T-helper 17 cell (primary cell): ENCODE measurements at places on chromosomes 12 and 14.
A peak's percentile ranks its signal among the peaks of the same experiment; 100 is the strongest.

- peaks cover 19% of the 10 kb centered on the region for H3K4me1 ChIP-seq
- peaks cover 2% of the 10 kb centered on the region for H3K36me3 ChIP-seq
- peaks cover 27% of the 10 kb centered on the region for H3K27me3 ChIP-seq
- H3K27ac ChIP-seq, result peak overlapping the region; percentile 47
- no peak overlapping the region for H3K4me3 ChIP-seq
Observed at GRCh38 chr14:69358233-69358963, 39.7 kb downstream of the ERH start.

DNA sequence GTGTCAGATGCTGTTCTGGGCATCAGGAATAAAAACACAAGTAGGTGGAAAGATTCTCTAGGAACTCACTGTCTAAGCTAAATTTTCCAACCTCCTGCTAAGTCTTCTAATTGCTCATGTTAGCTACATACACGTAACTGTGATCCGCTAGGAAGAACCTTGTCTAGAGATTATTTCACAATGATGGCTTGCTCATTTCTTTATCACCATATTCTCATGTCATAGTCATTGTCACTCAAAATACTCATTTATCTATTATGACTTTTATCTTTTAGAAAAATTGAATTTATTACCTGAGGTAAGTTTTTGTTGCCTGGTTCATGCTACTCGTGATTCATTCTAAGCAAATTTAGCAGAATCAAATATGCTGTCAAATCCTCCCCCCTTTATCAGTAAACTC is 1402.4 kb upstream of the FLRT2 start:
- no peaks in the 10 kb centered on the region for H3K4me1 ChIP-seq
- no peaks in the 10 kb centered on the region for H3K36me3 ChIP-seq
- DNase-seq, result no peak
- no peak overlapping the region for H3K4me3 ChIP-seq

GRCh38 chr12:59768031-59768430 is 172.2 kb downstream of the SLC16A7 start:
- peaks cover 2% of the 10 kb centered on the region for H3K36me3 ChIP-seq
- no peaks in the 10 kb centered on the region for H3K27me3 ChIP-seq

- peaks cover 20% of the 10 kb centered on the region for H3K36me3 ChIP-seq
- H3K4me1 ChIP-seq, result peaks cover 60% of the 10 kb centered on the region
- H3K27ac ChIP-seq, result peak within 1 kb of the TSS; percentile 100
- no peaks in the 10 kb centered on the region for H3K27me3 ChIP-seq
- peak within 1 kb of the TSS; percentile 100 for H3K4me3 ChIP-seq
Observed at GRCh38 chr12:55930771-55931316, at the start of gene DGKA. DGKA (plus strand) TSS chr12:55931162; CDS start chr12:55936504, 5,342 bp downstream.

GRCh38 chr12:100375038-100375735 is 18.3 kb downstream of the SLC17A8 start:
- peaks cover 2% of the 10 kb centered on the region for H3K36me3 ChIP-seq
- H3K27ac ChIP-seq, result no peak overlapping the region
- H3K4me3 ChIP-seq, result no peak overlapping the region
- no peak for DNase-seq
- no peaks in the 10 kb centered on the region for H3K4me1 ChIP-seq

GRCh38 chr12:28032811-28033537 is 60.4 kb upstream of the PTHLH start:
- H3K36me3 ChIP-seq, result no peaks in the 10 kb centered on the region
- DNase-seq, result no peak
- H3K27me3 ChIP-seq, result peaks cover 7% of the 10 kb centered on the region

- DNase-seq, result no peak
- H3K36me3 ChIP-seq, result peaks cover 4% of the 10 kb centered on the region
- no peak overlapping the region for H3K4me3 ChIP-seq
- H3K27ac ChIP-seq, result no peak overlapping the region
- no peaks in the 10 kb centered on the region for H3K4me1 ChIP-seq
Observed at GRCh38 chr14:52091928-52092327, 23.1 kb upstream of the NID2 start.

- no peaks in the 10 kb centered on the region for H3K27me3 ChIP-seq
- H3K36me3 ChIP-seq, result peaks cover 6% of the 10 kb centered on the region
- peaks cover 44% of the 10 kb centered on the region for H3K4me1 ChIP-seq
- no peak for DNase-seq
- no peak overlapping the region for H3K4me3 ChIP-seq
Observed at GRCh38 chr12:47707905-47708543, 2.2 kb upstream of the RPAP3 start.

GRCh38 chr12:90299121-90299520 is 590.5 kb upstream of the ATP2B1 start:
- peak overlapping the region; percentile 94 for H3K27ac ChIP-seq
- no peak for DNase-seq
- peak overlapping the region; percentile 90 for H3K4me3 ChIP-seq
- H3K36me3 ChIP-seq, result no peaks in the 10 kb centered on the region
- H3K27me3 ChIP-seq, result peaks cover 25% of the 10 kb centered on the region

DNA sequence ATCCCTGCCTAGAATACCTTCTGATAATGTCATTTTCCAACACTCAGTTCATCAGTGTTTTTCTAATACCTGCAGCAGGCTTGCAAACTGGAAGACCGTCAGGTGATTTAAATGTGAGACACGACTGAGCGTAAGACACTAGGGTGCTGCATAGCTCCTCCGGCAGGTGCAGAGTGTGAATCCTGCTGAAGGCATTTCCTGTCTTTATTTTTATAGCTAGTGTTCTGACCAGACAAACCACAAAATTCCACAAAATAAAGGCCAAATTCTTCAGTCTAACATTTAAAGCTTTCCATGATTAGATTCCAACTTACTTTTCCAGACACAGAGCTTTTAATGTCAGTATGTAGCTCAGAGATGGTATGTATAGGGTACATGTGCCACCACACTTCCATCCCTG is 70.7 kb downstream of the BBS10 start:
- H3K4me3 ChIP-seq, result no peak overlapping the region
- H3K4me1 ChIP-seq, result peaks cover 4% of the 10 kb centered on the region
- peaks cover 45% of the 10 kb centered on the region for H3K27me3 ChIP-seq
- no peak overlapping the region for H3K27ac ChIP-seq
- DNase-seq, result no peak

DNA sequence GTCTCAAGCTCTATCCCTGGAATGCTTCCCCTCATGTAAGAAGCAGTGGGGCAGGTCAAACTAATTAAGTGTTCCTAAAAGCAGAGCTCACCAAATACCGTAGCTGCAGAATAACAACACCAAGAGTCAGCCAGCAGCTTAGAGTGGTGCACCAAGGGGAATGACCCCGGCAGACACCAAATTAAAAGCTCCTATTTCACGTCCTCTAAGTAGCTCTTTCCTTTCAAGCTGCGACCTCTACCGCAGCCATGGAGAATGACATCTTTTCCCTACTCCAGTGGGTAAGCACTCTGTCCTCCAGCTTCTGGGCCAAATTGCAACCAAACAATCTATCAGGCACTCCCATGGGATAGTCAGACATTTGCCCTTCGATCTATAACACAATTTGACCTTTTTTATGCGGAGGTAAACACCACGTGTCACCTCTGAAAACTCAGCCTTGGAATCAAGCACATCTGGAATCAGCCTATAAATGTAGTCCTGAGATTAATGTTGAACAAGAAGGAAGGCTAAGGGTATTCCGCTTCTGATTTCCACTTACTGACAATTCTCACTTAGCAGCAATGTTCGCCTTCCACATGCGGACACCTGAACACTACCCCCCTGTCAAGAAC is 67.6 kb upstream of the CDKN3 start:
- peaks cover 76% of the 10 kb centered on the region for H3K27me3 ChIP-seq
- DNase-seq, result no peak
- H3K4me1 ChIP-seq, result peaks cover 6% of the 10 kb centered on the region
- H3K36me3 ChIP-seq, result no peaks in the 10 kb centered on the region
- no peak overlapping the region for H3K4me3 ChIP-seq

DNA sequence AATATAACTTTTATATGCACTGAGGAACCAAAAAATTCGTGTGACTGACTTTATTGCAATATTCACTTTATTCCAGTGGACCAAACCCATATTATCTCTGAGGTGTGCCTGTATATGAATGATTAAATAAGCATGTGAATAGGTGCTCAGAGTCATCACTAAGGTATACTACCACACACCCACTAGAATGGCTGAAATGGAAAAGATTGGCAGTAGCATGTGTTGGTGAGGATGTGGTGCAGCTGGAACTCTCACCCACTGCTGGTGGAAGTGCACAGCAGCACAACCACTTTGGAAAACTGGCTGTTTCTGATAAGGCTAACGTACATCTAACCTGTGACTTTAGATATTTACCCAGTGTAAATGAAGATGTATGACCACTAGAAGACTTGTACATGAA is 36.8 kb downstream of the GOLGA5 start:
- peaks cover 9% of the 10 kb centered on the region for H3K4me1 ChIP-seq
- H3K36me3 ChIP-seq, result peaks cover 14% of the 10 kb centered on the region
- H3K27me3 ChIP-seq, result no peaks in the 10 kb centered on the region
- H3K27ac ChIP-seq, result no peak overlapping the region
- no peak for DNase-seq
- H3K4me3 ChIP-seq, result no peak overlapping the region

DNA sequence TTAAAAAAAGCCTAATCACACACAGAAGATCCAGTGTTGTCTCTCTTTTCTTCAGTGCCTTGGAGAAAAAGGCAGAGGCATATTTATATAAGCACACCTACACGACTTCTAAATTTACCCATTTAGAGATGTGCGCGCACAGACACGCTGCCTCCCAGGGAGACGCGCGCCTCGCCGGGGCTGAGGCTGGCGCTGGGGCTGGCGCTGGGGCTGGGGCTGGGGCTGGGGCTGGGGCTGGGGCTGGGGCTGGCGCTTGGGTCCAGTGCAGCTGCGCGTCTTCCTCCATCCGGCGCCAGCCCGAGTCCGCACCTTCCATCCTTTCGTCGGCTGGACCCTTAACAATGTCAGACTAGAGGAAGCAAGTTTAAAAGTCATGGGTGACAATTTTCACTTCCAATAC is 118.4 kb upstream of the ARID2 start:
- peak overlapping the region; percentile 25 for H3K4me3 ChIP-seq
- peaks cover 22% of the 10 kb centered on the region for H3K27me3 ChIP-seq
- peaks cover 3% of the 10 kb centered on the region for H3K4me1 ChIP-seq
- DNase-seq, result no peak
- no peak overlapping the region for H3K27ac ChIP-seq

GRCh38 chr12:114625294-114625851 is 58.6 kb downstream of the TBX3 start:
- H3K27ac ChIP-seq, result no peak overlapping the region
- H3K36me3 ChIP-seq, result no peaks in the 10 kb centered on the region
- no peak overlapping the region for H3K4me3 ChIP-seq
- no peaks in the 10 kb centered on the region for H3K4me1 ChIP-seq

DNA sequence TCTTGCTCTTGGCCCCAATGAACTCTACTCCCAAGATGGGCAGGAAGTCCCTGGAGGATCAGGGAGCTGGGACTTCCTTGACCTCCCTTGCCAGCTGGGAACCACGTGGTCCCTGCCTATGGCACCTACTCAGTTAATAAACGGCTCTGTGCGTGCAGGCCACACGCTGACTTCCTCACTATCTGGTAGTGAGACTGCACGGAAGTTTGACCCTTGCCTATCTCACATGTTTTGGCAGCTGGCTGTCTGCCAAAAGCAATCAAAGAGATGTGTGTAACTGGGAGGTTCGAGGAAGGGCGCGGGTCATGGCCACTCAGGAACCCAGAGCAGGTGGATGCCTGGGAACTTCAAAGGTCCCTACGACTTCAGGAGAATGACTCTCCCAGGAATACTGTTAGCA is 57.9 kb downstream of the RFLNA start:
- peaks cover 1% of the 10 kb centered on the region for H3K4me1 ChIP-seq
- H3K36me3 ChIP-seq, result peaks cover 5% of the 10 kb centered on the region
- no peak overlapping the region for H3K4me3 ChIP-seq
- no peak for DNase-seq
- no peaks in the 10 kb centered on the region for H3K27me3 ChIP-seq
- H3K27ac ChIP-seq, result no peak overlapping the region

DNA sequence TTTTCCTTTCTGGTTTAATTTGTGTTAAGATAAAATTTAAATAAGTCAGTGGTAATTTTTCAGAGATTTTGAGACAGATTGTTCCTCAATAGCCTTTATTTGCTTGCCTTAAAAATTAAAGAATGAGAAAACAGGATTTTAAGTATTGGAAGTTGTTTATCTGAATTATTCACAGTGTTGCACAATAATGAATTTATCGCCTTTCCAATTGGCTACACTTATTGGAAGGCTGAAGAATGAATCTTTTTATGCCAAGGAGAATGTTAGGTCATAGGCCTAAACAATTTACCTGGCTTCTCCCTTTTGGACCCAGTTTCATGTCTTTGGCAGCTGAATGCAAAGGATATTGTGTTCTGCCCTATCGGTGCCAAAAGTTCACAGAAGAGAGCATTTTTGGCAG is 250.2 kb downstream of the NPAS3 start:
- no peak overlapping the region for H3K27ac ChIP-seq
- H3K4me3 ChIP-seq, result no peak overlapping the region
- DNase-seq, result no peak
- no peaks in the 10 kb centered on the region for H3K27me3 ChIP-seq
- H3K36me3 ChIP-seq, result no peaks in the 10 kb centered on the region
- H3K4me1 ChIP-seq, result no peaks in the 10 kb centered on the region

- H3K4me3 ChIP-seq, result no peak overlapping the region
- H3K27me3 ChIP-seq, result no peaks in the 10 kb centered on the region
- peaks cover 7% of the 10 kb centered on the region for H3K4me1 ChIP-seq
- no peak for DNase-seq
Observed at GRCh38 chr12:124620606-124621295, 53.3 kb upstream of the NCOR2 start.

DNA sequence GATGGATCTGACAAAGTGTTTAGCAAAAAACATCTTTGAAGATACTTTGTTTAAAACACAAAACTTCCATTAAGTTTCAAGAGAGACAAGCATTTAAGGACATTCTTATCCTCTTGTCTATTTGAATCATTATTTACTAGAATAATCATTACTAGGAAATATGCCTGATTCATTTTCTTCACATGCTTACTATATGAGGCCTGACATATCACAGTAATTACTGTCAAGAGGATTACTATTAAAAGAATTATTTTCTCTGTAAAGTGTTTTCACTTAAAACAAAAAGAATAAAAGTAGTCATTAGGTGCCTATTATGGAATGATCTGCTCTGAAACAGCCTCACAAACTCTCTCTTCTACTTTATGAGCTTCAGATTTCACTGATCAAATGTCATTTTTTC is 402.1 kb upstream of the MGAT4C start:
- DNase-seq, result no peak
- no peaks in the 10 kb centered on the region for H3K27me3 ChIP-seq
- H3K27ac ChIP-seq, result no peak overlapping the region
- H3K4me1 ChIP-seq, result no peaks in the 10 kb centered on the region
- H3K4me3 ChIP-seq, result no peak overlapping the region
- H3K36me3 ChIP-seq, result no peaks in the 10 kb centered on the region

DNA sequence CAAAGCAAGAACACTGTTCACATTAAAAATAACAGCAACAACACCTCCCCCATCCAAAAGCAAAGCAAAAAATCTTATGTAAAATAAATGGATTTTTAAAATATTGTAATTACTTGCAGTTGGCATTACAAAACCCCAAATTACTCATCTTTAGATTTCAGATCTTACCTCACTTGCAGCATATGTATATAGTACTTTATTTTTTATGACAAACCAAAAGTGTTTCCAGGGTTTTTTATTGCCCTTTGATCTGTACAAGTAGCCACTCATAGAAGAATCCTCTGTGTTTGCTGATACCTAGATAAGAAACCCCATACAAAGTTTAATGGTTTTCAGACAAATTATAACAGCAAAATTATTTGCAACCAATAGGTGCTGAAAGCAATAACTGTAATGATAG is 12.2 kb upstream of the NR2C1 start:
- H3K27ac ChIP-seq, result no peak overlapping the region
- DNase-seq, result no peak
- H3K36me3 ChIP-seq, result peaks cover 3% of the 10 kb centered on the region
- H3K4me1 ChIP-seq, result peaks cover 2% of the 10 kb centered on the region
- H3K27me3 ChIP-seq, result peaks cover 17% of the 10 kb centered on the region

- DNase-seq, result no peak
- peak overlapping the region; percentile 99 for H3K27ac ChIP-seq
- no peaks in the 10 kb centered on the region for H3K27me3 ChIP-seq
Observed at GRCh38 chr12:57782243-57782607, 362 bp upstream of the TSFM start.
